ENCODE measurements at places on chromosomes 4 and X.

- DNase-seq: no peak
Observed at GRCh38 chr4:62328526-62328925, 1128.4 kb downstream of the ADGRL3 start.

DNA sequence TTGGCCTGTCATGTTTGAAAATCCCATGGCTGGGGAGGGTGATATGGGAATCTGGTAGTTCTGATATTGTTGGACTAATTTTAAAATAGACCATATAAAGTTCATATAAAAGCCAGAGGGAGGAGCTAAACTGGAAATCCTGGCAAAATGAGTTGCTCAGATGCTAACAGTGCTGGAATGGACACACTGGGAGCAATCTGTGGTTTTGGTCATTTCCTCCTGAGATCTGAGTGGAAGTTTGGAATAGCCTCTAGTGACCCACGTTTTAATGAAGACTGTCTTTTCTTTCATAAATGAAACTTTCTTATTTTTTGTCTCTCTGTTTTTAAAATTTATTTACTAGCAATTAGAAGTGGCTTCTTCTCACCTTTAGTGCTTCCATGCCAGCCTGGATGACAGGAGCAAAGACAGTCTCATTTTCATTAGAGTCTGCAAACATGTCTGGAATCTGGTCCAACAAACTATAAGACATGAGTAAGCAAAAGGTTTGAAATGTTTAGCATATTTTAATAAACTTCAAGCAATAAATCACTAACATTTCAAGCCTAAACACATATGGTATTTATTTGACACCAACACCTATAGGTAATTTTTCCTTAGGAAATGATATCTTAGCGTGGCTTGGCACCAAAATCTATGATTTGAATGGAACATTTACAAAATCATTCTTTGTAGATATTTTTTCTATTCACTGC, 66.6 kb downstream of the METTL14 start:
- no peak for DNase-seq

- DNase-seq: no peak
Observed at GRCh38 chrX:18075603-18076002, 145.1 kb downstream of the BEND2 start.

DNA sequence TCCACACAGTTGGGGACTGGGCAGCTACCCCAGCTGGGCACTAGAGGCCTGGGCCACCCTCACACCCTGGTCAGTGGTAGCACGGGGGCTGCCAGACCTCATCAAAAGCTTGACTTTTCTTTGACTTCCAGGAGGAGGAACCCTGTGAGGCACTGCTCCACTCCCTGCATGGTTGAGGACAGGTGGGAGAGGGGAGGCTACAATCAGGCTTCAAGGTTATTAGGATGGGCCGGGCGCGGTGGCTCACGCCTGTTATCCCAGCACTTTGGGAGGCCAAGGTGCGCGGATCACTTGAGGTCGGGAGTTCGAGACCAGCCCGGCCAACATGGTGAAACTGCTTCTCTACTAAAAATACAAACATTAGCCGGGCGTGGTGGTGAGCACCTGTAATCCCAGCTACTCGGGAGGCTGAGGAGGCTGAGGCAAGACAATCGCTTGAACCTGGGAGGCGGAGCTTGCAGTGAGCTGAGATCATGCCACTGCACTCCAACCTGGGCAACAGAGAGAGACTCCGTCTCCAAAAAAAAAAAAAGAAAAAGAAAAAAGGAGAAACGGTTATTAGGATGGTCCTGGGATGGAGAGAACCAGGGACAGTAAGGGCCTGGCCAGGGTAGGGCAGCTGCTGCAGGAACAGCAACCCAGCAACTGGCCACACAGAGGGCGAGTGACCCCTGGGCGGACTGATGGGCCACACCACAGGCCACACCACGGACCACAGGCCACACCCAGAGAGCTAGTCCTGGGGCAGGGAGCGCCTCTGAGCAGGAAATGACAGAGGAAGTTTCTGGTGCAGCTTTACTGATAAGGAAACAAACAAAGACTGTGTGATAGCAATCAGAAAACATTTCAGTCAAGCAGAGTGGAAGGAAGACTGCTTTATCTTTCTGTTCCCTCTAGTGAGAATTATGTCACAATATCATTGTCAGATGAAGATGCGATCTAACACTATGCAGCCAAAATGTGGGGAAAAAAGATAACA, 20.5 kb upstream of the OPN1LW start:
- DNase-seq: no peak

DNA sequence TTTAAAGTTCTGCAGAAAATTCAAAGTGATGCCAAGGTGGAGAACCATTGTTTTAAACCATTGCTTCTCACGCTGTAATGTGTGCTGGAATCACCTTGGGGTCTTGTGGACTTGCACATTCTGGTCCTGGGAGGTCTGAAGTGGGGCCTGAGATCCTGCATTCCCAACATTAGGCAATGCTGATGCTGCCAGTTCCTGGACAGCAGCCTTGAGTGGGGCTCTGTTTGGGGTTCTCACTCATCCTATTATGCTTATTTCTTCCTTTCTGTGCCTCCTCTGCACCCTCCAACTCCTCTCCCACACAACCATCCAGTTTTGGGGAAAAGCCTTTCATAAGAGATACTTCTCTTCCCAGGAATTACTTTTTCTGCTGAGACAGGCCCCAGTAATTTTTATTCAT, 44.2 kb upstream of the RASSF6 start:
- DNase-seq: no peak

- DNase-seq: no peak
Observed at GRCh38 chr4:68950033-68950432, 1.6 kb downstream of the UGT2A3 start.

GRCh38 chrX:105738162-105738561, 84.2 kb upstream of the NRK start:
- DNase-seq: no peak

DNA sequence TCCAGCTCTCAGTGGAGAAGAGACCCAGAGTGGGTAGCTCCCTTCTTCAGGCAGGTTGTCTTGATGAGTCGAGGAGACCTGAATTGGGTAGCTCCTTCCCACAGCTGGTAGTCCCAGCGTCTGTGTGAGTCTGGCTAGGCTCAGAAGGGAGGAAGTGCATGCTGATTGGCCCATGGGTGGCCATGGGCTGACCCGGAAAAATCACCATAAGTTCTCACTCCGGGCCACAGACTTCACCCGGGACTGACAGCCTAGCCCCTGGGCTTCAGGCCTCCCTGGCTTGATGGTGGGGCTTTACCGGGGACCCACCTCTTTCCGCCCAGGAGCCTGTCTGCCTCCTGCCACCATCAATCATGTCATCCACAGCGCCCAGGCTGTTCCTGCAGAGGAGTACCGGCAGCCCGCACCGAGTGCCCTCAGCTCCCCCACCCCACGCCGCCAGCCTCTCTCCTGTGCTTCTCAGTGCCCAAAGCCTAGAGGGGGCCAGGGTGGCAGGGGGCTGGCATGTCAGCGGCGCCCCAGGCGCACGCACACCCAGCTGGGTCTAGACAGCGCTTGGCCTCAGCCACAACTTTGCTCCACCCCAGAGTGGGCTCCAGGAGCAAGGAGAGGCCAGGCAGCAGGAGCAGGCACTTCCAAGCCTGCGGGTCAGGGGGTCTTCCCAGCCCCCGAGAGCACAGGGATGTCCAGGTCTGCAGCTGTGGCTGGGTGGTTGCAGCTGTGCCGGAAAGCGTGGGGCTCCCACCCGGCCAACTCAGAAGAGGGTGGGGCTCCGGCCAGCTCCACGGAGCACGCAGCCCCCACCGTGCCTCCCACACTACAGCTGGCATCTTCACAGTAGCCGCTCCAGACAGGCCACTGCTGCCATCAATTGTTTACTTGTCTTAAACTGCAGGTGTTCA, 16.1 kb upstream of the SAT1 start:
- DNase-seq: no peak

DNA sequence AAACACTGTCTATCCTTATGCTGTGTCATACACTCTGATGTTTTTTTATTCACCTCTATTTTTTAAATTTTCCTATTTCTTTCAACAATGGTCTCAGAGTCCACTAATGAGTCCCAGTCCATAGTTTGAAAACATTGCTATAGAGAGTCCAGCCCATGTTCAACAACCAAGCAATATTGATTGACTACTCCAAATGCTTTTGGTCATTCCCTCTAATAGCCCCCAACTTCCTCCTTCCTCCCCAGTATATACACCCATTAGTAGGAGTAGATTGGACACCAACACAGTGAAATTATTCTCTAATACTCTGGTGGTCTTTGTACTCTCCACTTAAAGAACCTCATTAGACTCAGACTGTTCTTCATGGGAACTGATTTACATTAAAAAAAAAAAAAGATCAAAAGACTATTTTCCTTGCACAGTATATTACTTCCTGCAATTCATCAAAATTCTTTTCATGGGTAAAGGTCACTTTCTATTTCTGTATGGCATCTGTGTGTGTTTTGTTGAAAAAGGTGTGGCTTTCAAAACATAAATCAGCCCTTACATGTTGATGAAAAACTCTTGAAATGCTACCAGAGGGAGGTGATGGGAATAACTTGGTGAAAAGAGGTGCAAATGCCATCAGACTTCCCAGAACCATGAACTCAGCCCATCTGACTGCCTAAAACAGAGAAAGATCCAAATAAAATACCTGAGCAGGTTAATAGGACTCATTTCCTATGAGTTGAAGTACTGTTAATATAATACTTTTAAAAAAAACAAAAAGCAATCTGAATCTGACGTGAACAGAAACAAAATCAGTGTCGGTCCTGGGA, 250.3 kb upstream of the KLF3 start:
- no peak for DNase-seq

GRCh38 chr4:183729069-183729406, 69.9 kb downstream of the TRAPPC11 start:
- DNase-seq: no peak

DNA sequence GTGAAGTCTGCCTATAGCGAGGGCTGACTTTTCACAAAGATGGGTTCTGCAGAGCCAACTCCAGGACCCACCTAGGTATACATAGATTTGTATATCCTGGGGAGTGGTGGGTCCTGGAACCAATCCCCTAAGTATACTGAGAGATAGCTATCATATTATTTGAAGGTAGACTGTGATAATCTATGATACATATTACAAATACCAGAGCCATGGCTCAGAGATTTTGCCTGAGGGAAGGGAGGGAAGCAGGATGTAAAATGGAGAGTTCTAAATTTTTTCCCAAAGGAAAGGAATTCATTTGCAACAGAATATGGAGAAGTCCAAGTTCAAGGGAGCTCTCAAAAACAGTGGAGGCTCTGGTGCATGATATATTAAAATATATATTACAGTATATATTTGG, 7.2 kb downstream of the TCEAL3 start:
- DNase-seq: no peak

DNA sequence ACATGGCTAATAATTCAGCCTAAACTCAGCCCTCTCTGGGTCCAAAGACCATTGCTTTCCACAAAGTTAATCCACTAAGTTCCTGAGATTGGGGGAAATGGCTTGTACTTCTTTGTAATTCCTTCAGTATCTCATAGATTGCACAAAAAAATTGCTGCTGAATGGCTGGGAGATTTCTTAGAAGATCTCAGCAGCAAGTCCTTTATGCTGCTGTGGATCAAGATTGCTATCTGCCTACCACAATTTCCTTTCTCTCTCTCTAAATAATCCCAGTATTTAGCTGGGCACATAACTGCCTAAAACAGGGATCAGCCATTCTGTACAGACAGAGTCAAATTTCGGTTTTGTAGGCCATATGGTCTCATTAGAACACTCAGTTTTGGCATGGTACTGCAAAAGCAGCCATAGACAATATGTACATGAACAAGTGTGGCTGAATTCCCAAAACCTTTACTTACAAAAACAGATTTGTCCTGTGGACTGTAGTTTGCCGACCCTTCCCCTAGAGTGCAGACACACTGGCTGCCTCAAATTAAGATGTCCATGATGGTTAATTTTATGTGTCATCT, 18.5 kb upstream of the HOPX start:
- no peak for DNase-seq

GRCh38 chr4:113289766-113290165, 240.3 kb downstream of the ANK2 start:
- DNase-seq: no peak

DNA sequence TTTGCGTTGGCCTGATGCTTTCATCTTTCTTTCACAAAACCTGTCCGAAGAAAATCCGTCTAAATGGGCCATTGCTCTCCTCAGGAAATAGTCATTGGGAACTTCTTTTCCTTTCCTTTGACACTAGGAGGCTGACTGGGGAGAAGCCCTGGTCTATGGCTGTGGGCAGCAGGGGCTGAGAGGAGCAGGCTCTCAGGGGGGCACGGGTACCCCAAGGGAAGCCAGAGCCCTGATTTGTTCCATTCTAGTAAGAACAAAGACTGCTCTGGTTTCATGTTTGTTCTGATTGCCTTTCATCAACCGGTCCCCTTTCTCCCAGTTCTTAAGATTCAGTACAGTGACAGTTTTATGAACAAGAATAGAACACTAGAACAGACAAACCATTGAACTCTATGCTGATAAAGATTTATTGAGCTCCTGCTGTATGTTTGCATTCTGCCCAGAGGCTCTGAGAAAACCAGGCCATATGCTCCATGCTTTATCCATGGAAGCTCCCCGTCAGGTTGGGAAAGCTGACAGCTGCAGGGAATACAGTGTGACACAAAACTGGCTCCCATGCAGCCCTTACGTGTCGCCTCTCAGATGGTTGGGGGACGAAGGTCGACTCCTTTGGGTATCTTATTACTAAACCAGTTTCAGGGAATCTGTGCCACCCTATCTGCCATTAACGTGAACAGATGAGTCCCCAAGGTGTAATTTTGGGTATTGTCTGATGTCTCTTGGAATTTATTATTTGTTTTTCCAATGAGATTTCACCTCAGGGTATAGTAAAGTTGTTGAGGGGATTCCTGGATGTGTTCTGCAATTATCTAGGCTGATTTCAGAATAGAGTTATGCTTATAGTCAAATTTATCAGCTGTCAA, 72.4 kb upstream of the MSANTD1 start:
- DNase-seq: no peak

DNA sequence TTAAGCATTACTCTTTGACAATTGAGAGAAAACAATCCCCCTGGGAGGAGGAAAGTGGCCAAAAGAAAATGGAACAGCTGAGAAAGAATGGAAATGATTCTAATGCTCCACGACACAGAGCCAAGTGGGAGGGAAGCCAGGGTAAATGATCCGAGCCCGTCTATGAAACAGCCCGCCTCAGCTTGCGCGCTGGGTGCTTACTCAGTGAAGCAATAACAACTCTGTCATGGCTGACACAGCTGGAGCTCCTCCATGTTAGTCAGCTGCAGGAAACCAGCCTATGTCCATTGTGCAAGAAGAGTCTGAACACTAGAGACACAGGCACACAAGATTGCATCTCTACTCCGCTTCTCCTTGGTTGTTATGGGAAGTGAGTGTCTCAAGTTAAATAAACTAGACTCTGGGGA, 19.3 kb downstream of the NOA1 start:
- no peak for DNase-seq

- no peak for DNase-seq
Observed at GRCh38 chr4:11801466-11802446, 373.1 kb upstream of the HS3ST1 start.

DNA sequence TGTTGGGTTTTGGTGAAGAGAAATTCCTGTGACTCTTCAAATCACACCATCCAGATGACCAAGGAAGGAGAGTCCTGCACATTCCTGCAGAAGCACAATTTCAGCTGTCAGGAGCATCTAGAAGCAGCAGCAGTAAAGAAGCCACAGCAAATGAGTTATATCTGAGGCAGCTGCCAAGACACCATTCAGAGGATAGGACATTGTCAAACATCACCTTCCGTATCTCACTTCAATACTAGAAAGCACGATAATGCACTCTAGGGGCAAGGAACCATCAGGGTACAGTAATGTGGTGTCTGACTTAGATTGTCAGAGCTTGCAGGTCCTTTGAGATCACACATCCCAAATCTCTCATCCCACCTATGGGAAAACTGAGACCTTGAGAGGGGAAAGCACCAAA, 134.5 kb downstream of the COL4A6 start:
- DNase-seq: no peak

GRCh38 chr4:182231080-182231479, 12.1 kb upstream of the TENM3 start:
- no peak for DNase-seq

GRCh38 chrX:74023203-74023602, 280.8 kb upstream of the ZCCHC13 start:
- DNase-seq: no peak
